ENCODE measurements at places on chromosomes 2 and 18.

DNA sequence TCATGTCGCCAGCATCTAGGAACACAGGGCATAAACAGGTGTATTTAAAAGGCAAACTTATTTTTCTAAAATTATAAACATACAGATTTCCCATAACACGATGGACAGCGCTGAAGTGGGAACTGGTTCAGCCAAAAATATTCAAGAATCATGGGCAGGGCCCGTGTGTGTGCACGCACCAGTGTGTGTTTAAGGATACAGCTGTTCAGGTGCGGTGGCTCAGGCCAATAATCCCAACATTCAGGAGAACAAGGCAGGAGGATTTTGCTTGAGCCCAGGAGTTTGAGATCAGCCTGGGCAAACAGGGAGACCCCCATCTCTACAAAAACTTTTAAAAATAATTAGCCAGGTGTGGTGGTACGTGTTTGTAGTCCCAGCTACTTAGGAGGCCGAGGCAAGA, 288.6 kb upstream of the HDAC4 start:
- H3K4me3 ChIP-seq = no peak overlapping the region
- no peak for DNase-seq

GRCh38 chr18:32021756-32022564, 3.3 kb downstream of the RNF125 start:
- H3K27me3 ChIP-seq = no peaks in the 10 kb centered on the region
- H3K36me3 ChIP-seq = peaks cover 3% of the 10 kb centered on the region

- H3K36me3 ChIP-seq = no peaks in the 10 kb centered on the region
- H3K27ac ChIP-seq = no peak within 1 kb of the TSS
- DNase-seq = peak; percentile 0
- H3K4me3 ChIP-seq = peak within 1 kb of the TSS; percentile 62
Observed at GRCh38 chr18:70288851-70289328, at the start of gene SOCS6. Gene SOCS6 (plus strand): TSS chr18:70289045. CDS start chr18:70324669, 35,624 bp downstream.

GRCh38 chr2:67503066-67503795, 106.1 kb downstream of the ETAA1 start:
- DNase-seq = no peak
- H3K36me3 ChIP-seq = no peaks in the 10 kb centered on the region
- no peak overlapping the region for H3K27ac ChIP-seq
- no peaks in the 10 kb centered on the region for H3K4me1 ChIP-seq
- peaks cover 5% of the 10 kb centered on the region for H3K27me3 ChIP-seq

- no peaks in the 10 kb centered on the region for H3K4me1 ChIP-seq
- no peaks in the 10 kb centered on the region for H3K36me3 ChIP-seq
- H3K27me3 ChIP-seq = peaks cover 16% of the 10 kb centered on the region
Observed at GRCh38 chr2:216777637-216778273, 82.1 kb downstream of the TNP1 start.

- H3K4me3 ChIP-seq = no peak overlapping the region
- no peaks in the 10 kb centered on the region for H3K4me1 ChIP-seq
- H3K36me3 ChIP-seq = peaks cover 2% of the 10 kb centered on the region
- H3K27ac ChIP-seq = no peak overlapping the region
- no peak for DNase-seq
Observed at GRCh38 chr2:31079665-31080064, 58.6 kb downstream of the GALNT14 start.

DNA sequence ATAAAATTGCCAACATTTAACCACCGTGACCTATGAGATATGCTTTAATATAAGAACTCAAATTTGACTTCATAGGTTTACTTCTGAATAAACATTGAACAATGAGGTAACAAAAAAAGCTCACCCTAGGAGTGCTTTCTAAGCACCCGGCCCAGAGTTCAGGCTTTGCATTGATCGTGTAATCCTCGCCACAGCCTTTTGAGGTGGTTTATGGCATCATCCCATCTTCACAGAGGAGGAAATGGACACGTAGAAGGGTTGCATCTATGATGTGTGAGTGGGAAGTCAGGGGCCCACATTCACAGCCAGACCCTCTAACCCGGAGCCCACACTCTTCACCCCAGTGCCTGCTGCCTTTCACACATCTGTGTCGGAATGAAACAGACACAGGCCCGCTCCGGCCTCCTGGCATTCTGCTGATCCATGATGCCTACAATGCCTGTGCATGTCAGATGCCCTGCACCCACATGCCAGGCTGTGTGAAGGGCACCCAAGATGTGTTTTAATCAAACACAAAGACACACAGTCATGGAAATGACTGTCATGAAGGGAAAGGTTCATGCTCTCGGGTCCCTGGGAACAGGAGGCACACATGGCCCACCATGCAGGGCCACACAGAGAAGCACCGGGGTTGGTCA, 48.6 kb upstream of the RPL31 start:
- H3K27me3 ChIP-seq = peaks cover 11% of the 10 kb centered on the region
- no peaks in the 10 kb centered on the region for H3K36me3 ChIP-seq
- H3K27ac ChIP-seq = no peak overlapping the region
- H3K4me1 ChIP-seq = no peaks in the 10 kb centered on the region

DNA sequence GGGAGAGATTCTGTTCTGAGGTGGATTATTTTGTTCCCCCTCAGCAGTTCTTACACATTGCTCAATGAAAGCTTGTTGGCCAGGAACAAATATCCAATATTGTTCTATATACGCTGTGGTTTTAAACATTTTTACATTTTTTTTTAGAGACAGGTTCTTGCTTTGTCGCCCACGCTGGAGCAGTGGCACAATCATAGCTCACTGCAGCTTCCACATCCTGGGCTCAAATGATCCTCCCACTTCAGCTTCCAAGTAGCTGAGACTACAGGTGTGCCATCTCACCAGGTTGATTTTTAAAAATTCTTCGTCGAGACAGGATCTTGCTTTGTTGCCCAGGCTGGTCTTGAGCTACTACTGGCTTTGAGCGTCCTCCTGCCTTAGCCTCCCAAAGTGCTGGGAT, 58.9 kb upstream of the KIF5C start:
- H3K4me1 ChIP-seq = peaks cover 17% of the 10 kb centered on the region
- H3K36me3 ChIP-seq = no peaks in the 10 kb centered on the region
- no peak for DNase-seq
- H3K4me3 ChIP-seq = no peak overlapping the region
- H3K27me3 ChIP-seq = peaks cover 6% of the 10 kb centered on the region

DNA sequence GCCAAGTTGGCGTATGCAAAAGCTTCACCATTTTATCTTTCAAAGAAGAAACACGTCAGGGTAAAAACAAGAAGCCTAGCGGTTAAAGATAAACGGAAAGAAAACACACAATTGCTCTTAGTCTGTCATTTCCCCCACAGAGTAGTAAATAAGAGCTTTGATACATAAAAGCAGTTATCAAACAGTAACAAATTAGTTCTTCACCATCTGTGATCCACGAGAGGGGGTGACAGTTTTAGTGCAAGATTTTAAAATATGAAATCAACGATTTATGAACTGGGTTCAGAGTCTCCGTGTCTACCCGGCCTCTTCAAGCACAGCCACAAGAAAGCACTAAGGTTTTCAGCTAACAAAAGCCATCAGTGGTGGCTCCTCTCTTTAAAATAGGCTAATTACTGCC, 703.9 kb upstream of the ID2 start:
- DNase-seq = no peak
- H3K27ac ChIP-seq = no peak overlapping the region
- H3K4me1 ChIP-seq = no peaks in the 10 kb centered on the region

GRCh38 chr2:71801969-71802368, 345.7 kb downstream of the CYP26B1 start:
- no peak for DNase-seq
- no peak overlapping the region for H3K27ac ChIP-seq
- H3K27me3 ChIP-seq = peaks cover 8% of the 10 kb centered on the region
- no peak overlapping the region for H3K4me3 ChIP-seq

- no peaks in the 10 kb centered on the region for H3K36me3 ChIP-seq
- peaks cover 7% of the 10 kb centered on the region for H3K4me1 ChIP-seq
- DNase-seq = no peak
- no peak overlapping the region for H3K27ac ChIP-seq
Observed at GRCh38 chr2:214836568-214836967, 27.1 kb upstream of the BARD1 start.

DNA sequence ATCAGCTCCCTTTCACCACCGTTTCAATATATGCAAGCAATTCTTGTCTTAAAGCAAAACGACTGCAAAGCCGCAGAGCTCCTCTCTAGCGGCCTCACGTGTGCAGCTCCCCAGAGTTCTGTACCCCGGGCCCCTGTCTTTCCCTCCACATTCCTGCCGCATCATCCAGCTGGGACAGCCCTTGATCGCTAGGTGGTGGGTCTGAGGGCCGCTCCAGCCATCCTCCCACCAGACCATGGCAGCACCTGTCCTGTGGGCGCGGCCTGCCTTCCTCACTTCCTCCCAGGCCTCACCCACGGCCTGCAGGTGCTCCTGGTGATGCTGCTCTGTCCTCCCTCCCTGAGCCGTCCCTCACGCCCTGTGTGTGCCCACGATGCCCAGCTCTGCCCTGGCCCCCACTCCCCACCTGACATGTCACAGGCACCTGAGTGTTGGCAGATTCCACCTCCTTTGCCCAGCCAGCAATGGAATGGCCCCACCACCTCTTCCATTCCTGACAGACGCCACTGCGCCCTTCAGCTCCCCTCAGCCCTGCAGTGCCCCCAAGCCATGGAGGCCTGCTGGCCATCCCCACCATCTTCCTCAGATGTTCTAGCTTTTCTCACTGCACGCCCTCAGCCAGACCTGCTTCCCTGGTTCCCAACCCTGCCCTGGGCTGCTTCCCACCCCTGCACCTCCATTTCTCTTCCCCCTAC, 15.3 kb upstream of the ALLC start:
- H3K4me1 ChIP-seq = no peaks in the 10 kb centered on the region
- H3K36me3 ChIP-seq = no peaks in the 10 kb centered on the region
- H3K27ac ChIP-seq = no peak overlapping the region
- H3K27me3 ChIP-seq = peaks cover 4% of the 10 kb centered on the region
- DNase-seq = no peak

GRCh38 chr2:165757906-165758675, 36.0 kb downstream of the GALNT3 start:
- peaks cover 8% of the 10 kb centered on the region for H3K36me3 ChIP-seq
- no peaks in the 10 kb centered on the region for H3K4me1 ChIP-seq
- H3K4me3 ChIP-seq = no peak overlapping the region

- H3K27ac ChIP-seq = no peak overlapping the region
- H3K4me3 ChIP-seq = peak overlapping the region; percentile 78
- H3K27me3 ChIP-seq = peaks cover 2% of the 10 kb centered on the region
- H3K36me3 ChIP-seq = no peaks in the 10 kb centered on the region
- peaks cover 18% of the 10 kb centered on the region for H3K4me1 ChIP-seq
Observed at GRCh38 chr2:213149294-213149875, 2.0 kb downstream of the IKZF2 start.

DNA sequence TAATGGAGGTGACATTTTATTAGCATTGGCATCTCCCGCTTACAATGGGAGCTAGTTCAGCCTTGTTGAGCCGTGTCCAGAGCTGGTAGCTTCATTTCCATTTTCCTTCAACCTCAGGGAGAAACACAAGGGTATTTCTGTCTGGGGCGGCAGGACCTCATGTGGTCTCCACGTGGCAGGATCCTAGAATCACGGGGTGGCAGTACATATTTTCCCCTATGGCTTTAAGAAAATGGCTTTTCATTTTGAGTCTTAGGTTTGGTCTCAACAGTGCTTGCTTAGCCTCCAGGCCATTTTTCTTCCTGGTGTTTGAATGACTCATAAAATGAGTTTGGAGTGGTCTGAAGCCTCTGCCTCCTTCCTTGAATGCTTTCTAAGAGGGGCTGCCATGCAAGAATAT, 20.3 kb downstream of the CABLES1 start:
- H3K4me1 ChIP-seq = no peaks in the 10 kb centered on the region
- DNase-seq = no peak
- H3K27ac ChIP-seq = no peak overlapping the region
- H3K27me3 ChIP-seq = peaks cover 6% of the 10 kb centered on the region
- no peak overlapping the region for H3K4me3 ChIP-seq

GRCh38 chr18:31658670-31659575, 25.5 kb downstream of the B4GALT6 start:
- DNase-seq = no peak
- H3K4me3 ChIP-seq = peak overlapping the region; percentile 47
- peaks cover 16% of the 10 kb centered on the region for H3K4me1 ChIP-seq
- no peaks in the 10 kb centered on the region for H3K27me3 ChIP-seq

- no peaks in the 10 kb centered on the region for H3K27me3 ChIP-seq
- no peaks in the 10 kb centered on the region for H3K4me1 ChIP-seq
- no peaks in the 10 kb centered on the region for H3K36me3 ChIP-seq
Observed at GRCh38 chr2:78541451-78542267, 483.8 kb upstream of the REG3G start.

GRCh38 chr2:212931271-212931670, 220.1 kb downstream of the IKZF2 start:
- no peak for DNase-seq
- peaks cover 2% of the 10 kb centered on the region for H3K27me3 ChIP-seq

DNA sequence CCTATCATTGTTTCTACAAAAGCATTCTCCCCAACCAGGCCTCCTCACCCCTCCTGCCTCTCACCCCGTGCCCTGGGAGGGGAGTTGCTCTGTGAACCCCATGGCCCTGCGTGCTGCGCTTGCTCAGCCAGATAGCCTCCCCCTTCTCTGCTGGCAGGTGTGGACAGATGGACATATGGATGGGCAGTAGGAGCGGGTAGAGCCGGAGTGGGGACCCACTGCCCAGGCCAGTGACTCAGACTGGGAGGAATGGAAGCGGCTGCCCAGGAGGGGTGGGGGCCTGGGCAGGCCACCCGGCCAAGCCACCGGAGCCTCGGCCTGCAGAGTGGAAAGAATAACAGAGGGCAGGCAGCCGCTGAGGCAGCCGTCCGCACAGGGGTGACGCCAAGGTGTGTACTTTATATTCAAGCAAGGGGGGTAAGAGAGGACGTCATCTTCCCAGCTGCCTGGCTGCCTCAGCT, 8.7 kb downstream of the CYP26B1 start:
- no peak overlapping the region for H3K27ac ChIP-seq
- peaks cover 4% of the 10 kb centered on the region for H3K4me1 ChIP-seq
- peaks cover 7% of the 10 kb centered on the region for H3K27me3 ChIP-seq
- no peak overlapping the region for H3K4me3 ChIP-seq

- no peak for DNase-seq
- H3K36me3 ChIP-seq = no peaks in the 10 kb centered on the region
- no peak overlapping the region for H3K4me3 ChIP-seq
- H3K27ac ChIP-seq = no peak overlapping the region
- H3K4me1 ChIP-seq = peaks cover 5% of the 10 kb centered on the region
Observed at GRCh38 chr2:3001615-3002560, 375.7 kb downstream of the EIPR1 start.

DNA sequence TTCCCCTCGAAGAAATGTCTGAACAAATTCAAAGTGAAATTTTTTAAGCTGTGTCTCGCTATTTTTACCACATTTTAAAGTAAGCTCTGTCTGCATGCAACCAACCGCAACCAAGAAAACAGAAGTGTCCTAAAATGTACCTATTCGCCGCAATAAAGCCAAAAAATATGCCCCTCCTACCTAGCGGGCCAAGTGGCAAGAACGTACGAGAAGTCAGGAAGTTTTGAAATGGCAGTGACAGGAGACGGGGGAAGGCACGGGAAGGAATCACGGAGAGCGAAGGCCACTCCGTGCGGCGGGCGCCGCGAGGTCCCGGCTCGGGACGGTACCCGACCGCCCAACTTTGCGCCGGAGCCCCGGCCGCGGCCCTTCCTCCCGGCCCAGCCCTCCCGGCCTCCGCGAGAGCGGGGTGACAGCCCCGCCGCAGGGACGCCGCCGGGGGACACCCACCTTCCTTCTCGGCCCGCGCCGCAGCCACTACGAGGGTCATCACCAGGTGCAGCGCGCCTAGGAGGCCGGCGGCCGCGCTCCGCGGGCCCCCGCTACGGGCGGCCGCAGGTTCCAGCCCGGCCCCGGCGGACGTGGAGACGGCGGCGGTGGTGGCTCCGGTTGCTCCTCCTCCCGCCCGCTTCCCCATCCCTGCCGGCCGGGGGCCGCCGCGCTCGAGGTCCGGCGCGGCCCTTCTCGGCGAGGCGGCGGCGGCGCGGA, 568 bp downstream of the TMEM131 start:
- H3K27ac ChIP-seq = peak overlapping the region; percentile 98
- H3K36me3 ChIP-seq = peaks cover 6% of the 10 kb centered on the region
- DNase-seq = peak; percentile 75
- H3K4me3 ChIP-seq = peak overlapping the region; percentile 96
- H3K27me3 ChIP-seq = no peaks in the 10 kb centered on the region
